ENCODE measurements at places on chromosomes 1 and 21. TPM values are rescaled to one million over a fixed set of nuclear protein-coding genes. Genes with fewer than 3 reads are reported as not detected.
A peak's percentile ranks its signal among the peaks of the same experiment; 100 is the strongest.

Gene LINGO4
- total RNA-seq = not detected

Gene BRINP3
- total RNA-seq = not detected

Gene FYB2
- total RNA-seq = not detected

Gene IKBKE
- 5.6 TPM for total RNA-seq

Gene ITGB2
- total RNA-seq = 0.48 TPM

DNA sequence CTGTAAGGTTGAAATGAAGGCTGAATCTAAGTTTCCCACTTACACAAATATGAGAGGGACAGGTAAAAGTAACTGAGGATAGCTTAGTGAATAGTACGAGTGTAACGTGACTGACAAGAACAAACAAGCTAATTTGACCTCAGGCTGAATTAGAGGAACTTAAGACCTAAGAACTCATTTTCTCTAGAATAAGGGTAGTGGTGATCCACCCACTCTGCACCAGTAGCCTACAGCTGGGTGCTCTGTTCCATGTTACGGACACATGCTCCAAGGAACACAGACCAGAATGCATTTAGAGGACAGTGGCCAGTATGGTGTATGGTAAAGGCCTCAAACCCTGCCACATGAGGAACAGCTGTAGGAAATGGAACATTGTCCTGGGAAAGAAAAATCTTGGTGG is 14.9 kb upstream of the TMEM9 start:
- DNase-seq = no peak

GRCh38 chr21:15682186-15682895 is 47.4 kb upstream of the USP25 start:
- DNase-seq = peak; percentile 49

GRCh38 chr1:116545359-116545705 is 25.5 kb downstream of the CD58 start:
- DNase-seq = no peak

DNA sequence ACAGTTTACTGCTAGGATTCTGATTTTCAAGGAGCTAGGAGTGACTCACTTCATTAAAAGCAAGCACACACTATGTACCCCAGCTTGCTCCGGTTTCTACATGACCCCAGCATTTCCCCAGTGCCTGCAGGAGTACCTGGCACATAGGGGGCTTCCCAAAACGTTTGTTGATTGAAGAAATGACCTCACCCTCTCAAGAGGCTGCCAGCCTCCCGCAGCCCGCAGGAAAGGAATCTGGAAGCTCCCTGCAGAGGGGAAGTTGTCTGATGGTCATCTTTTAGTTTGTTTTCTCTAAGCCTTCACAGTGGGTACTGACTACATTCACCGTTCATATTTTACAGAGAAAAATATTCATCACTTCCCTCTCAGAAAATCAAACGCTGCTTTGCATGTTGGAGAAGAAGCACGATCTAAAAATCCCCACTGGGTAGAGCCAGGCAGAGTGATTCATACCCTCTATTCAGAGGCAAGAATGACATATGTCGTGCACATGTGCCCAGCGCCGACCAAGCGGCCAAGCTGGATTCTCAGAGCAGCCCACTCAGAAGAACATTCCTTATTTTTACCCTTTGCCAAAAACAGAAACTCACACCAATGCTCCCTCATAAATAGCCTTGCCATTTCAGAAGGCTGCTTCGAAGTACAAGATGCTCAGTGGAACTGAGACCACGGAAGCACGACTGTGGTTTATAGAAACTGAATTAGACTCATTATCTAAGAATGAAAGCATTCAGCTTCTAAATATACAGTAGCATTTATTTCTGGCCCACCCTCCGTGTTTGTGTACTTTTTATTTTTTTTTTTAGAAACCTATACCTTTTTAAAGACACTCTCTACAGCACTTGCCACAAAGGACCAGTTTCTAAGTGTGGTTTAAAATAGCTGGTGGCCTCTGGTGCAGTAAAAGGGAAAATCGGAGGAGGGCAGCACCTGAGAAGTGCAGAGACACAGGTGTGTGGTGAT is 143.2 kb downstream of the MIS18A start:
- no peak for DNase-seq

DNA sequence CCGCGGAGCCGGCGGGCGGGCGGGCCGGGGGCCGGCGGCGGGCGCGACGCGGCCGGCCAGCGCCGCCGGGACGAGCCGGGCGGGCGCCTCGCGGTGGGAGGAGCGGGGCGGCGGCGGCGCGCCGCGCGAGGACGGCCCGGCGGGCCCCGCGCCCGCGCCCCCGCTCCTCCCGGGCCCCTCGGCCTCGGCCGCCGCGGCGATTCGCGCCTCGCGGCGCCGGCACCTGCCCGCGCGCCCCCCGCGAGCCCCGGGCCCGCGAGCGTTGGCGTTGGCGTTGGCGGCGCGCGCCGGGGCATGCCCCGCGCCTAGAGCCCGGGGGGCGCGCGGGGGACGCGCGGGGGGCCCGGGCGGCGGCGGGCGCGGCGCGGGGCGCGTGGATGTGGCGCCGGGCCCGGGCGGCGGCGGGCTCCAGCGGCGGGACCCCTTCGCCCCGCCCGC is at the start of gene SKI:
Gene SKI (plus strand): TSS at position 163 of the 438 bp plus-strand sequence. CDS start 448 bp downstream, outside the sequence.
- no peak for DNase-seq
